Activated T-cell treated with anti-CD3 and anti-CD28 coated beads for 48 hours (primary cell): ENCODE measurements at places on chromosomes 2 and 18.

DNA sequence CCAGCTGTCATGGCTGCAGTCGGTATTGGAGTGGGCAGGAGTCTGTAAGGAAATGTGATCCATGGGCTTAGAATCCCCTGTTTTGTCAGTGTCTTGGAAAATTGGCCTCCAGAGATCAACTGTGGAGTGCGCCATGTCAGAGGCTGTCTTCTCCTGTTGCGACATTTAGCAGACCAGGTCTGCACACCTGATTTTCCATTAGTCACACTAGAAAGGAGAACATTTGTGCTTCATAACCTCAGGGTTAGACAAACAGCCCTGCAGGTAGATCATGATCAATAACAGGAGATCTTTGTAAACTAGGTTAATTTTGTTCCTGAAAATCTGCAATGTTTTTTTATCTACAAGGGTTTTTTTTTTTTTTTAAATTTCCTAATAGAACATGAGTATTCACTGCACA, 28.0 kb downstream of the LDLRAD4 start:
- DNase-seq = no peak

GRCh38 chr2:120669121-120669952, 66.3 kb upstream of the GLI2 start:
- DNase-seq = no peak

GRCh38 chr2:55776966-55777365, 83.3 kb upstream of the PNPT1 start:
- DNase-seq = no peak

DNA sequence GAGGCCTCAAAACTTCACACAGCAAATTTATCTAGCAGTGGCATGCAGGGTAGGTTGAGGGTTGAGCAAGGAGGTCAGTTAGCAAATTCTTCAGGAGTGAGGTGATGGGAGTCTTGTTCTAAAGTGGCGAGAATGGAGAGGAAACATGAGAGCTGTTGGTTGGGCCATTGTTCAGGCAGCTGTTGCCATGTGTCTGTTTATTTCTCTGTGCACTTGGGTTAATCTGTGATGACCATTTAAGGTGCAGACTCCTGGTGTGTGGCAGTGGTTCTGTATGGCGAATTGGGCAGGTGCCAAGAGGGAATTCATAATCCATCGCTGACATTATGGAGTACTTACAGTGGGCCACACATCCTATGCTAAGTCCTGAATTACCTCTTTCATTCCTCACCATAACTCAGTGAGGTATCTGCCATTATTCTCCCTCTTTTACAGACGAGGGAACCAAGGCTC, 30.4 kb downstream of the TMEM178A start:
- DNase-seq = no peak

GRCh38 chr2:75290600-75291150, 91.4 kb upstream of the TACR1 start:
- no peak for DNase-seq

GRCh38 chr18:11114653-11115052, 34.7 kb downstream of the PIEZO2 start:
- DNase-seq = no peak

- no peak for DNase-seq
These were observed 25.4 kb downstream of the ACADL start for GRCh38 chr2:210199854-210200253.

- no peak for DNase-seq
These were observed 43.2 kb downstream of the CYB5A start for GRCh38 chr18:74248595-74248994.

- DNase-seq = no peak
These were observed 34.0 kb upstream of the IL37 start for GRCh38 chr2:112876971-112877361.

DNA sequence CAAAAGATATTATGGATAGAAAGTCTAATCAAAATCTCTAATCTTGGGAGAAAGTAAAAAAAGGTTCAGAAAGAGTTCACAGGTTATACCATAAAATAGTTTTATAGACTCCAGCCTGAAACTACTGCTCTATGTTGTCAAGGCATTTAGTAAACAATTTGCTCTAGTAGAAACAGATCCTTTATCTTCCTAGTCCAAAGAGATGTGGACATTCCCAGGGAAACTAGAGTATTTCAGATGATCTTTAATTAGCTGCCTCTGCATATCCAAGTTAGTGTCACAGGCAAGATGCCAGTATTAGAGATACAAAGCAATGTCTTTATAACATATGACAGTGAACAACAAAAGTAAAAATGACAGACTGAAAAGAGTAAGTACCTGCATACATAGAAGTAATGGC, 708.6 kb downstream of the CCDC85A start:
- no peak for DNase-seq

- no peak for DNase-seq
These were observed 254.2 kb downstream of the KCNS3 start for GRCh38 chr2:18132697-18133096.

DNA sequence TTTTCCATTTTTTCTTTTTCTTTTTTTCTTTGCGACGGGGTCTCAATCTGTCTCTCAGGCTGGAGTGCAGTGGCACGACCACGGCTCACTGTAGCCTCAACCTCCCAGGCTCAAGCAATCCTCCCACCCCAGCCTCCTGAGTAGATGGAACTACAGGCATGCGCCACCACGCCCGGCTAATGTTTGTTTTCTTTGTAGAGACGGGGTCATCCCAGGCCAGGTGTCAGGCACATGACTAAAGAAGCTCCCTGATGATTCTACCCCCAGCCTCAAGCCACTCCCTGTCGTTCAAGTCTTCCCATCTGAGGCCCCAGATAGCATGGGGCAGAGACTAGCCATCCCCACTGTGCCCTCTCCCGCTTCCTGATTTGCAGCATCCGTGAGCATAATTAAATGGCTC, 9.8 kb upstream of the FZD5 start:
- DNase-seq = no peak

DNA sequence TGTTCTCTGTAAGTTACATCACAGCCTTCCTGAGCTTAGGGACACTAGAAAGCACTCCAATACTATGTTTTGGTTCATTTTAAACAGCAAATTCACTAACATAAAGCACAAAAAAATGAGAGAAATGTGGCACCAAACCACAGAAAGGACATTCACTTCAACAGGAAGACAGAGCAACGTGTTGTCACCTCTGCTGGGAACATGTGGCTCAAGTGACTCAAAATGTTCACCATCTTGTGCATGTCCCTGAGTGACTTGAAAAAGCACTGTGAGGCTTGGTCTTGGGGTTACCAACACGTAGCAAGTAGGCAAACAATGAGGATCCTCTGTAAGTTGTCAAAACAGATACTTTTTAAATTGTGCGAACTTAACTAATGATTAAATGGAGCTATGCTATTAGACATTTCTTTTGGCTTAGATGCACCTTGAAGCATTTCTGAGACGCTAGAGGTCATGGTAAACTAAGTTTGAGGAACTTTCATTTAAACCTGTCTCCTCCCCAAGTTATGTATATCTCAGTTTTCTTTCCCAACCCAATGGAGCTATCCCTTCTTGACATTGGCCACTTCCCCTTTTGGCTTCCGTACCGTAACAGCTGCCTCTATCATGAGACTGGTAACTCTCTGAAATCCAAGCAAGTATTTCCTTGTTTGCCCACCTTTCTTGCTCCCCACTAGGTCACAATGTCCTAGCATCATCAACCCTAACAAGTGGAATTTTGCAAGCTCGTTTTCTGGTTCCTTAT, 14.0 kb upstream of the ST6GAL2 start:
- DNase-seq = no peak

DNA sequence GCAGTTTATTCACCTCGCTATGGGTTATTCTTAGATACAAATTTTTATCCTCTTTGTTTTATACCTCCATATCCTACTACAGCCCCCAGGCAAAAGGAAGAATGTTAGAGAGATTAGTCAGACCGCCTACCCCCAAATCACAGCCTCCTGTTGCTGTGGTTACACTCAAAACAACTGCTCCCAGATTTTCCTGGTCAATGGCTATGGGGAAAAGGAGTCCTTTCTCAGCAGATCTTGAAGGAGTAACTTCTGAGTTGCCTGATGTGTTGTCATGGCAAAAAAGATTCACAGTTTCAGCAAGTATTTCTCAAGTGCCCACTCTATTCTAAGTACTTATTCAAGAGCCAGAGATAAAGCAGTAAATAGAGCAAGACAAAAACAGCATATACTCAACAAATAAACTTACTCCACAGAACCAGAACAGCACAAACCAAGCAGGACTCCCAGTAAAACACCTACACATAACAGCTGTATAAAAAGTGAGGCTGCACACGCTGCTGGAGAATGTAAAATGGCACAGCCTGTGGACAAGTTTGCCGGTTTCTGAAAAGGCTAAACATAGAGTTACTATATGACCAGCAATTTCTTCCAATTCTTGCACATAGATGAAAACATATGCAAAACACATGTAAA, 104.8 kb downstream of the NOL10 start:
- no peak for DNase-seq

- DNase-seq = no peak
These were observed 499.8 kb upstream of the MEIS1 start for GRCh38 chr2:65934992-65935629.

DNA sequence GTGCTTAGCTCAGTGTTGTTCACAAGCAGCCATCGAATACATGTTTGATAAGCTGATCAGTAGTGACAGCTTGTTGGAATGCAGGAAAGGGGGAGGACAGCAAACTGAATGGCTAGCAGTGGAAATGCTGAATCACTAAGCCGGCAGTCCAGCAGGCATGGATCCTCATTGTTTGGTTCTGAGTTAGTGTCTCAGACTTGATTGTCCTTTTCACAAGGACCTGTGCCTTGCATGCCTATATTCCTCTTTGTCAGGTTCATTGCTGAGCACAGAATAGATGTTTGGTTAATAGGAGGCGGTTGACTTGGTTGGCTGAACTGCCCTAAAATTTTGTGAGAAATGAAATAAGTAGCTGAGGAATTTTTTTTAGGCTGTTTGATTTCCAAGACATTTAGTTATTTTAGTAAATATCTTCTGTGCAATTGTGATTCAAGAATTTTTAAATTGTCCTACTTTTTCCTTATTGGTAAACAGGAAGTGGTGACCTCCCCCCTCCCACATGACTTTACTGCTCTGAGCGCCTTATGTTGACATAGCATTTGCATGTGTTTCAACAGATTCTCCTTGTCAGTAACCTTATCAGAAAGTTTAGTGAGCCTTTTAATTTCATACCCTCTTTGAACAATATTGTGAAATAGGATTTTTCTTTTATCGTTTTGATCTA, 21.4 kb upstream of the STON1 start:
- DNase-seq = no peak

- no peak for DNase-seq
These were observed 1.6 kb upstream of the TMEM37 start for GRCh38 chr2:119430023-119430498.

DNA sequence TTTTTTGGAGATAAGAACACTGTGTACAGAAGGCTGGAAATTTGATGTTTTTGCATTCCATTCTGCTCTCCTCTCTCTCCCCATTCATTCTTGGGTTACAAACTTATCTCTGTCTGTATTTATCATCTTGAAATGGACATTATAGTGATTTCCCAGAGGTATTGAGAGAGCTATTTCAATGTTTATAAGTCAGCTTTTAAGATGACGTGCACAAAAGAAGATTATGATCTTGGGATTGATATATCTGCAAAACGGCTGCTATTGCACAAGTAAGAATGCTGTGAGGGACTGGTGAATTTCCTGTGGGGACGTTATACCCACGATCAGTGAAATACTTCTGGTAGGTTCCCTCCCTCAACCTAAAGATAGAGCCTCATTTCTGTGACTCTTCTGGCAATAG, 61.0 kb upstream of the DTNA start:
- DNase-seq = no peak

GRCh38 chr2:96957244-96957643, 29.1 kb downstream of the FAM178B start:
- DNase-seq = no peak

DNA sequence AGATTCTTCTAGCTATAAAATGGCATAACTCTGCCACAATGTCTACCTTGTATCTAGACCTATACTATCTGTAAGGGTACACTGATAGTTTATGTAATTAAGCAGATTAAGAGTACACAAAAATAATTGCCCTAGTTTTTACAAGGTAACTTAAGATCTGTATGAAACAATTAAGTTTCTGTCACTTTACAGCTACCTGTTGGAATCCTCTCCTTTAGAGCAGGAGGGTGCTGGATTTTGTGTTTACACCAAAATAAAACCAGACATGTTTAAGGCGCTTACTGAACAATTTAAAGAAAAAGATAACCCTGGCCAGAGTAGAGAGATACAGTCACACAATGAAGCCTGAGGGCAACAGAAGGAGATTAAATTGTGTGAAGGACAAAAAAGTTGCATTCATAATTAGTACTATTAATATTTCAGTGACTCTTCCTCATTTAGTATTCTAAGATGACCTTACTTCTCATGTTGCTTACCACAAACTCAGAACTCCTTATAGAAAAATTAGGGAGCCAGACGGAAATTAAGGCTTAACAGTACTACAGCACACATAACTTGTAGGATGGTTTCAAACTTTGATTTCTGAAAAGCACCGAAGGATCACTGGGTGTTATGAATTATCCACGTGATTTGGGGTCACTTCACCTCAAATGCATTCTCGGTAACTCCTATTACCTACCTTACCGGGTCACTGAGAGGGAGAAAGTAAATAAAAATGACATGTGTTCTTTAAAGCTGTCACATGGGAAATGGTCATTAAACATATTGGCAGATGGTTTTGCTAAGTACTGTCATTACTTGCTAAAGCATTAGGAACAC, 1.0 kb downstream of the DARS1 start:
- no peak for DNase-seq

DNA sequence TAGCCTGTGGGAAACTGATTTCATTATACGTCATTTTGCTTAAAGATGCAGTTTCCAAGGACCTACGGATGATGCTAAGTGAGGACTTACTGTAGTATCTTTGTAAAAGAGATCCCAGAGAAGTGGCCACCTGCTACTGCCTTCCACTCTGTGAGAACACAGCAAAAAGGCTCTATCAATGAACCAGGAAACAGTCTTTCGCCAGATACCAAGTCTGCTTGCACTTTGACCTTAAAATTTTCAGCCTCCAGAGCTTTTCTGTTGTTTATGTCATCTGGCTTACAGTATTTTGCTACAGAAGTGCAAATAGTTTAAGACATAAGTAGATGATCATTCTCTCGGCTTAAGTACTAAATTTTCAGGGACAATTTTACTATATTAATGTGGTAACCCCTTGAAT, 847.9 kb upstream of the CHAC2 start:
- DNase-seq = no peak

DNA sequence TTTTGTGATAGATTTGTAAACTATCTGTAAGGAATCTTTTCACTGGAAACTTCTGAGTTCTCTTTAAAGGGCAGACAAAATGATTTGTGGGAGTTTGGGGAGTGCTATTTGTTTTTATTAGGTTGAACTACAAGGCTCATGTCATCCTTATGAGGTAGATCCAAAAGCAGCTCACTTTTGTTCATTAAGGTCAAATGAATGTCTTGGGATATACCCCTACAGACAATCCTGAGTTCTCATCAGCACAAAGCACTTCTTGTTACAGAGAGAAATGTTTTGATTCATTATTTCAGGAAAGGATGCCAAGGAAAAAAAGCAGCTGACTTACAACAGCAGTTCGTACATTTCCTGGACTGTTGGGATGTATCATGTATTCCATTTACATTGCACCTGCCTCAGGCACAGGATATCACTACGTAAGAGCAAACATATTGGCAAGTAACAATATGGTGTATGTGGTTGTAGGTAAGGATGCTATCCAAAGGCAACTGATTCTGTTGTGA, 68.9 kb downstream of the DCC start:
- no peak for DNase-seq

GRCh38 chr2:70261501-70261900, 3.6 kb downstream of the PCYOX1 start:
- DNase-seq = no peak
